ENCODE measurements at places on chromosomes 13 and 19. TPM values are rescaled to one million over a fixed set of nuclear protein-coding genes. Genes with fewer than 3 reads are reported as not detected.
A peak's percentile ranks its signal among the peaks of the same experiment; 100 is the strongest.

GRCh38 chr19:41649827-41650226, 23.0 kb upstream of the CEACAM4 start:
- no peak for DNase-seq

DNA sequence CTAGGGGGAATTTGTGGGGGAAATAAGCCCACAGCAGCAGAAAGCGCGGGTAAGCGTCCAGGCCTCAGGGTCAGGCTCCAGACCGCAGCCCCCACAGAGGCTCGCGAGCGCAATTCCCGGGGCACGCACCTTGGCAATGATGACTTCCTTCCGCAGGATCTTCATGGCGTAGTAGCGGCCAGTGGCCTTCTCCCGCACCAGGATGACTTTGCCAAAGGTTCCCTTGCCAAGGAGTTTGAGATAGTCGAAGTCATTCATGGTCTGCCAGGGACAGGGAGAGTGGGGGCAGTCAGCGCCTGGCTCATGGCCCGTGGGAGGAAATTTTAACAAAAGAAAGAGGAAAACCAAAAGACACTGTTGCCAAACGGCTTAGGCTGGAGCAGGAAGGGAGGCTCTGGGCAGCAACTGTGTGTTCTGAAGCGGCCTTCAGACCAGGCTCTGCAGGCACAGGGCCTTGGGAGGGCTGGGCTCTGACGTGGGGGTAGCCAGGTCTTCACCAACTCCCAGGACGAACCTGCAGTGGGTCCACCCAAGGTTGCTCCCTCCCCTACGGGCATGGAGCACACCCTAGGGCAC, 15.4 kb upstream of the CCNP start:
- DNase-seq = peak; percentile 78

- no peak for DNase-seq
These were observed 154.2 kb downstream of the ZNF486 start for GRCh38 chr19:20321139-20321763.

GRCh38 chr13:39602277-39602613, 748 bp downstream of the LHFPL6 start:
- DNase-seq = no peak

GRCh38 chr13:30835442-30835841, 70.6 kb upstream of the MEDAG start:
- DNase-seq = no peak

GRCh38 chr13:77599351-77599750, 63.8 kb downstream of the SCEL start:
- no peak for DNase-seq

DNA sequence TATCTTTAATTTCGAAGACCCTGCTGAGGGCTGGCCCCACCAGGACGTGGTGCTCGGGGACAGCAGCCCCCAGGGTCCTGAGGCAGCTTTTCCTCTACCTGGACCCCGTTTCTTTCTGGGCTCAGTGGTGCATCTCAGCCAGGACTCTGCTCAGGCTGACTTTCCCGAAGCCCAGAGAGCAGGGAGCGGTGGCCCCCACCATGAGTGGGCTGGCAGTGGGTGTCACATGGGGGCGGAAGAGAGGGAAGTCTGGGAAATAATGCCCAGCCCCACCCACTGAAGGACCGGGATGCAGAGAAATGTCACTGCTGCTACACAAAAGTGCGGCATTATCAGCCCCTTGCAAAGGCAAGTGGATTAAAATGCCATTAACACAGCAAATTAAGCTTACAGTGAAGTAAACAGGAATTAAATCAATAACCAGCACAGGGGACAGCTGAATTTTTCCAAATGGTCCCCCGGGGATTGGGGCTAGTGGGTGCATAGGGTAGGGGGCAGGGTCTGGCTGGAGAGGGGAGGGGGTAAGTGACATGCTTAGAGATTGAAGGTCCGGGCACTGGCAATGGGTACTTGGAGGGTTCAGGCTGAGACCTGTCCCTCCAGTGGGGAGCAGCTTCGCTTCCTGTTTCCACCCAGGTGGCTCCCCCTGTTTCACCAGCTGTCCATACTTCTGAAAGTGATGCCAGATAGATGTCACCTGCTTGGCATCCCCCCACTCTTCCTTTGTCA, 177.3 kb downstream of the URI1 start:
- DNase-seq = no peak

DNA sequence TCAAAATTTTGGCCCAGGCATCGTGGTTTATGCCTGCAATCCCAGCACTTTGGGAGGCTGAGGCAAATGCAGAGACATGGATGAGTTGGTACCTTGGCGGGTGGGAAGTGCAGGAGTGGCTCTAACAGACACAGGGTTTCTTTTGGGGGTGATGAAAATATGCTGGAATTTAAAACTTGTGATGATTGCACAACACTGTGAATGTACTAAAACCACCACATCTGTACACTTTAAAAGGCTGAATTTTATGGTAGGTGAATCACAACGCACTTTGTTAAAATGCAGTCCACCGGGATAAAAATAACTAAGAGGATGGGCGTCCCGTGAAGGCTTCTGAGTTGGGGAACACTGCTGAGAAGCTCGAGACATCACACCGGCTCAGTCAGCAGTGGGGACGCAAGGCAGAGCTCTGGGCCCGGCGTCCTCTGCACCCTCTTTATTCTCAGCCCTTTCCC, 47.1 kb downstream of the MLLT1 start:
- no peak for DNase-seq

GRCh38 chr19:4369109-4369887, 25.9 kb downstream of the MPND start:
- DNase-seq = peak; percentile 62

DNA sequence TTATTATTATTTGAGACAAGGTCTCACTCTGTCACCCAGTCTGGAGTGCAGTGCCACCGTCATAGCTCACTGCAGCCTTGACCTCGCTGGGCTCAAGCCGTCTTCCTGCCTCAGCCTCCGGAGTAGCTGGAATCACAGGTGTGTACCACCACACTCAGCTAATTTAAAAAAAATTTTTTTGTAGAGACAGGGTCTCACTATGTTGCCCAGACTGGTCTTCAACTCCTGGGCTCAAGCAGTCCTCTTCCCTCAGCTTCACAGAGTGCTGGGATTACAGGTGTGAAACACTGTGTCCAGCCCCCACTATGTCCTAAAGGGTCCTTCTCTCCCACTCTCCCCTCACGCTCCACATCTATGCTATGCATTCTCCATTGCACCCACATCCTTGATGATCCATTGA, 9.1 kb upstream of the TLE2 start:
- DNase-seq = no peak

GRCh38 chr19:45825917-45826893, 11.1 kb upstream of the RSPH6A start:
- DNase-seq = peak; percentile 43

DNA sequence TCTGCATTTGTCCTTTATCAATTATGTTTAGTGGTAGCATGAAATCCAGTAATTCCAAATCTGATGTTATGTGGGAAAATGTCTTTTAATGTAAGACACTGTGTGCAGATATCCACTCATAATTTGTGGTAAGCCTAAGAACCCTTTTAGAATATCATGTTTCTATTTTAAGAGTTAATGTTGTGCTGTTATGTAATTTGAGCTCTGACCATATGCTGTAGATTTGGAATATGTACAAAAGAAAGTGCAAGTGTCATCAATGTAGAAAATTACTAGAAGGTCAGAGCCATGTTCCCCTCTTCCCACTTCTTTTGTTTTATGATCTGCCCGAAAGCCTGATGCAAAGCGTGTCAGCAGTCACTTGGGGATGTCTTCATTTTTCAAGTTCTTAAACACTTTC, 44.5 kb downstream of the SCEL start:
- DNase-seq = no peak

DNA sequence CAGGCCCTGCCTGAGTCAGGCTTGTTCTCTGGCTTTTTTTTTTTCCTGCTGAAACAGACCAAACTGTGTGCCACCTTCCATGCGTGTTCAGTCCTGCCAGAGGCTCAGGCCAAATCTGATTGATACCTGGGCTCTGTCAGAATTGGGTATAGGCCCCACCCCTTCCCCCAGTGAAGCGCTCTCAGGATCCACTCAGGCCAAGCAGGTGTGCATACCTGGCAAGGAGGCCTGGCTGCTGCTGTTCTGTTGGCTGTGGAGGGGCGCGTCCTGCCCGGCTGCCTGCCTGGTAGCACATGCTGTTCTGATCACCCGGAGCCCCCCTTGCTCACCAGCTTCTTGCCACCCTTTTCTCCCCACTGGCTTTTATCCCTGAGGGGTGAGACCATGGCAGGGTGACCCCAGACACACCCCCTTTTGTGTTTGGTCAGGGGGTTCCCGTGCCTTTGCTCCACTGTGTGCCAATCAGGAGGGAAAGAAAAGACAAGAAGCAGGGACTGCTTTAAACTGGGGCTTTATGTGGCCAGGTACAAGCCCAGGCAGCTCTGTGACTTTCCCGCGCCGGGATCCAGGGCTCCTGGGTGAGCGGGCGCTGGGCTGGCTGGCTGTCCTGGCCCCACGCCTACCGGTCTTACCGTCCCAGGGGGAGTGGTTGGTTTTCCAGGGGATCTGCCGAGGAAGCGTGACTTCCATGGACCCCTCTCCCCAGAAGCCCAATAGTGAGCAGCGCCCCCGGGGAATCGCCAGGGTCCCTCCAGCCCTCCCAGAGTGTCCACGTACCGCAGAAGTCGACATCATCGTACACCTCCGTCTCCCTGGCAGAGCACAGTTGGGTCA, 12.7 kb downstream of the PRAM1 start:
- DNase-seq = peak; percentile 70

- DNase-seq = no peak
These were observed 222.9 kb upstream of the HTR2A start for GRCh38 chr13:47119575-47120235.

DNA sequence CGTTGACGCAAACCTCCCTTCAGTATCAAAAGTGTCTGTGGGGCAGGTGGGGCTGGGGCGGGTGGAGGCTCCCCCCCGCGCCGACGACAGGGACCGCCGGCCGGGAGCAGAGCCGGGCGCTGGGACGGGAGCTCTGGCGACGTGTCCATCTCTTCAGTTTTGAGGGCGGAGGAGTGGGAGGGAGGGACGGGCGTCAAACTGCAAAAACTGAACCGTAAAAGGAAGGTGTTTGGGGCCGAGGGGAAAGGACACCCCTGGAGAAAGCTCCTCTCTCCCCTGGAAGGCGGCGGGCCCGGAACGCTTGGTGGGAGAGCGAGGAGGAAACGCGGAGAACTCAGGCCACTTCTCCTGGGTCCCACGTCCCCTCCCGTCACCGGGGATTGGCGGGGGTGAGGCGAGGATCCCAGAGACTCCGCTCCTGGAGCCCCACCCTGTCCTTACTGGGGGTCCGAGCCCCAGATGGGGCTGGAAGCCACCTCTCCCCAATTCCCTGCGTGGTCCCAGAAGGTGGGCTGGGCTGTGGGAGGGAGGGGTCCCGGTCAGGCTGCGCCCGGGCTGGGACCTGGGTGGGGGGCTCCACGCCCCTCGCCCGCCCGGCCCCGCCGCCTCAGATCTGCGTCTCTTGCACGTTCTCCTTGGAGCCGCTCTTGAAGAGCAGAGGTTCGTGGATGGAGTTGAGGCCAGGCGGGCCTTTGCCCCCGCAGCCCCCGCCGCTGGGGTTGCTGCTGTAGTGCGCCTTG, 3.4 kb upstream of the ASPDH start:
- DNase-seq = no peak

The HCST gene
- total RNA-seq = 2.3 TPM

The GSK3A gene
- 46.1 TPM for total RNA-seq

The SHD gene
- not detected for total RNA-seq

The OLFM2 gene
- 4.6 TPM for total RNA-seq

The GPR18 gene
- not detected for total RNA-seq

The CKM gene
- total RNA-seq = 4,216 TPM

The ZNF493 gene
- total RNA-seq = 7.9 TPM
